ENCODE measurements at places on chromosomes 5 and 9. TPM values are rescaled to one million over a fixed set of nuclear protein-coding genes. Genes with fewer than 3 reads are reported as not detected.

The TRAF1 gene
- 3.5 TPM for total RNA-seq

The COL5A1 gene
- 97.1 TPM for total RNA-seq

The CDC14B gene
- total RNA-seq: 46.5 TPM

The PTGES2 gene
- 47.4 TPM for total RNA-seq

The BRINP1 gene
- total RNA-seq: 83.5 TPM

The RARS1 gene
- 89.4 TPM for total RNA-seq

The SUSD3 gene
- 6.3 TPM for total RNA-seq

The IFNB1 gene
- not detected for total RNA-seq

The IFNA21 gene
- total RNA-seq: not detected

The ADAMTS12 gene
- 18.4 TPM for total RNA-seq

The RNF180 gene
- 16.6 TPM for total RNA-seq

The DBH gene
- total RNA-seq: 0.50 TPM

DNA sequence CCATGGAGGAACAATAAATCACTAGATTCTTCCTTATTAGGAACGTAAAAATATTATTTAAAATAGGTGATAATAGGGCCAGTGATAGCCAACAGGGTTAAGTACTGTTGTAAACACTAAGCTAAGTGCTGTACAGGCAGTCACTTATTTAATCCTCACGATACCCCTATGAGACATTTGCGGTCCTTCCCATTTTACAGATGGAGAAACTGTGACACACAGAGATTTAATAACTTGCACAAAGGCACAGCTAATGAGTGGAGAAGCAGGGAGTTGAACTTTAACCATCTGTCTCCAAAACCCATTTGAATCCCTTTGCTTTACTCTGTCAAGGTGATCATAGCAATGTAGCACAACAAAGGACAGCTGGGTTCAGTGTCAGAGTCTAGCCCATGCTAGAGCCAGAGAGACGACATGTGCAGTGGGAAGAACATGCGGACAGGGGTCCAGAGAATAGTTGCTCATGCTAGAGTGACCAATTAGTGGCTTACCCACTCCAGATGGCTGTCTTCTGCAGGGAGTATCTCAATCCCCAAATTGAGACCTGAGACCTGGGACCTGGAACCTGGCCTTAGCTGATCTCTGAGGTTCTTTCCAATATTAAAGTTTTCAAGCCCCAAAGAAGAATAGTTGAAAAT, 28.9 kb downstream of the STXBP1 start:
- DNase-seq: no peak

DNA sequence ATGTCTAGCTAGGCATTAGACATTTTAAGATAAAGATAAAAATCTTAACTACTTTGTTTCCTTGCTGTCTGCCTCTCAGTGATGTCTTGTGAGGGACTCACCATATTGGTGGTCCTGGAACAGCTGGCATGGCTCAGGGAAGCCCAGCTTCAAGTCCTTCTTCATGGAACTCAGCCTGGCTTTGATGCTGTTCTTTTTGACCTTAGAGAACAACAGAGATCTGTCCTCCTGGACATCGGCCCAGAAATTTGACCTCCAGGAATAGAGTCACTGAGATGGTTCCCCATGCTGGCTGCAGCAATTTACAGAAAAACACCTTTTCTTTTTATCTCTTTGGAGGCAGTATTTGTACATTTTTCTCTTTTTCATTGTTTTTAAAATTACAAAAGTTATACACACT, 235.5 kb upstream of the WWC1 start:
- DNase-seq: no peak

DNA sequence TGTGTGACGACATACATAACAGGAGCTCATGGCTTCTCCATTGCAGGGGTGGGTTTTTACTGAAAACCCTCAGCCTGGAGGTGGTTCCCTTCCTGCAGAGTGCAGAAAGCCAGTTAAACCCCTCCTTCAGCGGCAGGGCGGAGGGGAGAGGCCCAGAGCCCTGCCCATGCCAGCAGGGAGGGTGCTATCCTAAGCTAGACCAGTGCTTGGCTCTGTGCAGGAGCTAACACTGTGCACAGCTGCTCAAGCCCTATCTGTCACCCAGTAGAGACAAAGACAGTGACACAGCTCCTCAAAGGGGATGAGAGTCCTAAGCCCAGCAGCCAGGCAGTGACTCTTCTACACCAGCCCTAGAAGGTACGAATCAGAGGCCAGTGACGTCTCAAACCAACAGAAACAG, 70.0 kb upstream of the ZSWIM6 start:
- DNase-seq: no peak

DNA sequence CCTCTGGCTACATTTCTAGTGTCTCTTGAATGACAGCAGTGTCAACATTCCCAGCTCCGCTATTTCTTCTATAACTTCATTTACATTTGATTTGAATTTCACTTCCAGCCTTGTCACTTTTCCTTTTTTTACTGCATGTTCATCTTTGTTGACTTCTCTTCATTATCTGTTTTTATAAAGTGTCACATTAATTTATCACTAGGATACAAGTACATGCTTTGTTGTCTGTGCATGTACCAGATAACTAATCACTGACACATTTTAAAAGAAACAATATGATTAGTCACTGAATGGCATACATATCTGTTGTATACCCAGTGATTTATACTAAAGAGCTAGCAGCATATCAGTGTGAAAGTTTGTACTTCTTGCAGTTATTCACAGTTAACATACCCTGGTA, 29.1 kb downstream of the ARSK start:
- DNase-seq: no peak

GRCh38 chr9:109986521-109986991, 206.6 kb downstream of the PALM2AKAP2 start:
- DNase-seq: no peak

- no peak for DNase-seq
These were observed 85.6 kb upstream of the LMX1B start for GRCh38 chr9:126528111-126528510.

GRCh38 chr9:71628247-71628646, 140.1 kb downstream of the CEMIP2 start:
- DNase-seq: no peak

DNA sequence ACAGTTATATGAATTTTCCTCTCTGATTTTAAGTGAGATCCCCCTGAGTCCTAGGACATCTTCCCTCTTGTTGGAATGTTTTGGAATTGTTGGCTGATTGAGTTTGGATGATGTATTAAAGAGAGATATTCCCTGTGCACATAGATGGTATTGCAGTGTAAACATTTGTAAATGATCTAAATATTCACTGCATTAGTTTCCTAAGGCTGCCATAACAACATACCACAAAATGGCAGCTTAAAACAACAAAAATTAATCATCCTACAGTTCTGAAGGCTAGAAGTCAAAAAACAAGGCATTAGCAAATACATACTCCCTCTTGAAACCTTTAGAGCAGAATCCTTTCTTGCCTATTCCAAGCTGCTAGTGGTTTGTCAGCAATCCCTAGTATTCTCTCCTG, 38.0 kb upstream of the MROH2B start:
- DNase-seq: no peak

- DNase-seq: no peak
These were observed 430 bp upstream of the MSH3 start for GRCh38 chr5:80654054-80654390.

DNA sequence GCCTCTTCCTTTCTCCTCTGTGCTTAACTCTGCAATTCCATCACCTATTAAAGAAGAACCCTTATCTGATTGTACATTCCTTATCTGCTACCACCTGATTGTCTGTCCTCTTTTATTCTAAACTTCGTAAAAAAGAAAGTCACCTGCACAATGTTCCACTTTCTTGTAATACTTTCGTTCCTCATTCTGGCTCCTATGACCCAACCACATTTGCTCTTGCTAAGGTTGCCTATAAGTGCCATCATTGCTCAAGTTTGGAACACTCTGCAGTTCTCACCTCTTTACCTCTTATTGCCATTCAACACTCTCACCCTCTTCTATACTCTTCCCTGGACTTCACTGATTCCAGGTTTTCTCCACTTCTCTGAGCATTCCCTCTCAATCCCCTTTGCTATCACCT, 10.1 kb downstream of the TAF1L start:
- no peak for DNase-seq

DNA sequence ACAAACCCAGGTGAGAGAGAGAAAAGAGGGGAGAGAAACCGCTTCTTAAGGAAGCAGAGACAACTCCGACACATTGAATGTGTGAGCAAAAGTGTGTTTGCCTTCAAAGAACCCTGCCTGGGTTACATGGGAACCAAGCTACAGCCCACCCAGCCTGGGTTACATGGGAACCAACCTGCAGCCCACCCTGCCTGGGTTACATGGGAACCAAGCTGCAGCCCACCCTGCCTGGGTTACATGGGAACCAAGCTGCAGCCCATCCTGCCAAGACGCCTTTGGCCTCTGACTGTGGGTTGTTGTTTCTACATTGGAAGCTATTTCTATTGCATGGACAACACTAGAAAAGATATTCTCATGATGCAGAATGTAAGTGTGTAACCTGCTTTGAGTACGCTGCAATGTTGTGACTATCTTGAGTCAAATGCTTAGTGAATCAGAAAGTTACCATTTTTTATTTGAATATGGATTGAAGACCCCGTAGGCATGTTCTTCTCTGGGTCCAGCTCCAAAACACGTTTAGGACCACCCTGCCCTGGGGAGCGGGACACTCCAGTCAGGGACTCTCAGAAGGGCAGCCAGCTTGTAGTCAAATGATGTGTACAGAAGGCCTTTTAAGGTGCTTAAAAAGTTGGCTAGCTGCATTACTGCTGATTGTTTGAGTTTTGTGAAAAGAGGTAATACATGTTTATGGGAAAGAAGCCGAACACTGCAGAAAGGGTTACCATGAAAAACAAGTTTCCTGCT, 39.1 kb upstream of the UNC5A start:
- no peak for DNase-seq

GRCh38 chr5:79456400-79456799, 57.5 kb downstream of the HOMER1 start:
- no peak for DNase-seq

DNA sequence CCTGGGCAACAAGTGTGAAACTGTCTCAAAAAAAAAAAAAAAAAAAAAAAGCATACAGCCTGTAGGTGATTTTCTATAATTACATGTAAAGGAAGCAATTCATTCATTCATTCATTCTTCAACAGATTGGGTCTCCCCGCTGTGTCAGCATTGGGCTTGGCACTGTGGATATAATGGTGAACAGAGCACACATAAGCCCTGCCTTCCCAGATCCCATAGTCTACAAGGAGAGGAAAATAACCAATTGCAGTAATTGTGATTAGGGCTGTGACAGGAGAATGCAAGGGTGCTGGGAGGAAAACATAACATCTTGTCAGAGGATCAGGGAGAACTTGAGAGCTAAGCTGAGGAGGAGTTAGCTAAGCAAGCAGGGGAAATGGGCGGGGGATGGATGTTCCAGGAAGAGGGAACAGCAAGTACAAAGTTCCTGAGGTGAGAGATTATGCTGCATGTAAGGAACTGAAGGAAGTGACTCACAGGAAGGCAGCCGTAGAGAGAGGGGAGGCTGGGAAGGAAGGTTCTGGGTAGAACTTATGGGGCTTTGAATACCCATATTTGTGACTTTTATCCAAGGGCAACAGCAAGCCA, 24.0 kb upstream of the KLF9 start:
- no peak for DNase-seq

DNA sequence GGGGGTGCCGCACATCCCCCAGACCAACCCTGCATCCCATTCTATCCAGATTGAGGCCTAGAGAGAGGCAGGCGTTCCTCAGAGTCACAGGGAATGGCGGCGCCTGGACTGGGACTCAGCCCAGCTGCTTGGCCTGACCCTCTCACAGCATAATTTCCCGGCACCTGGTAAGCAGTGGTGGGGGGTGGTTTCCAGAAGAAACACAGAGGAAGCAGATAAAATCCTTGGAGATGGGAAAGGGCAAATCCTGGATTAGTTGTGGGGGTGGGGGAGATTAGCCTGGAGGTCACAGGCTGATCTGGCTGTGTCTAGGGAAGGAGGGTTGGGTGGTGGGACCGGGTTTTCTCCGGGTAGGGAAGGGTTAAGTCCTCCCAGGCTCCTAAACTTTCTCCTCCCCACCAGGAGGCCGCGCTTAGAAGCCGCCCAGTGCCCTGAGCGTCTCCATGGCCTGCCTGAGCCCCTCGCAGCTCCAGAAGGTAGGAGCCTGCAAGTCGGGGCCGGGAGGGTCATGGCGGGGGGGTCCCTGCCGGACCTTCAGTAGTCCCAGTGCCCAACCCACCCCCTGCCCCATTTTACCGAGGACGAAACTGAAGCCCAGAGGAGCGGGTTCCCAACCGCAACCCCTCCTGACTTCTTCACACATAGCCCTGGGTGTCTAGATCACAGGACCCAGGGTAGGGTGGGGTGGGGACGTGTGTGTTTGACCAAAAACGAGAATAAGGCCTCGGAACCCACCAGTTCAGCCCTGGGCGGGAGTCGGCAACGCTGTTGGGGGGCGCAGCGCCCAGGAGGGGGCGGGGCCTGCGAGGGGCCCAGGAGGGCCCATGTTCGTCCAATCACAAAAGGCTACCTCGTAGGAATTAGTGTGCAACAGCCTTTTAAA, 1.3 kb downstream of the PHYHD1 start:
- no peak for DNase-seq

DNA sequence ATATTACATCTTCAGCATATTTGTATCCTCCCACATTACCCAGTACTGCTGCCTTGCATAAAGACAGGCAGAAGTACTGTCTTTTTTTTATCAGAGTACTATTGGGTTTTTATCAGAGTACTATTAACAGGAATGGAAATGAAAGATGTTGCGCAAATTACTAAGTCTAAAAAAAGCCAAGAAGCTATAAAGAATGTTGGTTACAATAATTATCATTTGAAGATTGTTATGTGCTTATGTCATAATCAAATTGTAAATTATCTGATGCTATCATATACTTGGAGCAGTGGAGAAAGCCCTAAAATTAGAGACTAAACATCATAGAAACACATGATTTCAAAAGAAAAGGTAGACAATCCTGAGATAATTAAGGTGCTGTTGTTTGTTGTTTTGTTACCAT, 188.8 kb downstream of the CCDC192 start:
- DNase-seq: no peak

GRCh38 chr9:89359751-89360261, 41.5 kb downstream of the SECISBP2 start:
- DNase-seq: peak; percentile 66

DNA sequence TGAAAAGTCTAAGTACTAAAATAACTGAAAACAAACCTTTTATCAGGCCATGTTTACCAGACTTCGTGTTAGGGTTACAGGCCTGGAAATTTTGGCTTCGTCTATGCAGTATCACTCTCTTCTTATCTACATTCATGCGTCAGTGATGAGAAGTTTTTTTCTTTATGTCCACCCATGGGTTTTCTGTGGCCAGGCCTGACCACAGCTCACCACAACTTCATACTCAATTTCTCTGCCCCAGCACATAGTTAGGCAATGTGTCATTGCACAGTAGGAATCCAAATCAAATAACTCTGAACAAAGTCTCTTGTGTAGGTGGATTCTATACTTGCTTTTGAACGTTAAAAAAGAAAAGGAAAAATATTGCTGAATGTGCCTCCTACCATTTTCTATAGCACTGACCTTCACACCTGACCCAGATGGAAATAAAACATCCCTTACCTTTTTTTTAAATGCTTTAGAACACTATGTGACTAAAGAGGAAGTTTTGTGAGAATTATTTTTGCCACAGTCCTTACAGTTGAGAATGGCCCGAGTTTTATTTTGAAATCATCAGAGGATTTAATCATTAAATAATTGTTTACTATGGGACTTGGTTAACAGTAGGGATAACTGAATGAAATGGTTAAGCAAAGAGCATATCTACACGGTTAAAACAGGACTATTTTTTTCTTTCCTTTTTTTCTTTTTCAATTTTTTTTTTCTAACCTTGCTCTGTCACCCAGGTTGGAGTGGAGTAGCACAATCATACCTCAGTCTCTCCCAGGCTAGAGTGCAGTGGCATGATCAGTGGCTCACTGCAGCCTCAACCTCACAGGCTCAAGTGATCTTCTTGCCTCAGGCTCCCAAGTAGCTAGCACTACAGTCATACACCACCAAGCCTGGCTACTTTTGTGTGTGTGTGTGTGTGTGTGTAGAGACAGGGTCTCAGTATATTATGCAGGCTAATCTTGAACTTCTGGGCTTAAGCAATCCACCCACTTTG, 1247.0 kb upstream of the ACO1 start:
- DNase-seq: no peak
